Glomerular endothelial cell (primary cell): ENCODE measurements at places on chromosomes 6 and 20. TPM values are rescaled to one million over a fixed set of nuclear protein-coding genes. Genes with fewer than 3 reads are reported as not detected.

PPP1R11 gene
- total RNA-seq = 34.8 and 37.4 TPM in 2 replicates

MMUT gene
- 8.2 and 9.0 TPM in 2 replicates for total RNA-seq

HAO1 gene
- total RNA-seq = not detected in 2 replicates

RPS18 gene
- 2,187 and 4,134 TPM in 2 replicates for total RNA-seq

GRCh38 chr6:22884456-22884855, 315.1 kb downstream of the HDGFL1 start:
- DNase-seq = peak; percentile 85

DNA sequence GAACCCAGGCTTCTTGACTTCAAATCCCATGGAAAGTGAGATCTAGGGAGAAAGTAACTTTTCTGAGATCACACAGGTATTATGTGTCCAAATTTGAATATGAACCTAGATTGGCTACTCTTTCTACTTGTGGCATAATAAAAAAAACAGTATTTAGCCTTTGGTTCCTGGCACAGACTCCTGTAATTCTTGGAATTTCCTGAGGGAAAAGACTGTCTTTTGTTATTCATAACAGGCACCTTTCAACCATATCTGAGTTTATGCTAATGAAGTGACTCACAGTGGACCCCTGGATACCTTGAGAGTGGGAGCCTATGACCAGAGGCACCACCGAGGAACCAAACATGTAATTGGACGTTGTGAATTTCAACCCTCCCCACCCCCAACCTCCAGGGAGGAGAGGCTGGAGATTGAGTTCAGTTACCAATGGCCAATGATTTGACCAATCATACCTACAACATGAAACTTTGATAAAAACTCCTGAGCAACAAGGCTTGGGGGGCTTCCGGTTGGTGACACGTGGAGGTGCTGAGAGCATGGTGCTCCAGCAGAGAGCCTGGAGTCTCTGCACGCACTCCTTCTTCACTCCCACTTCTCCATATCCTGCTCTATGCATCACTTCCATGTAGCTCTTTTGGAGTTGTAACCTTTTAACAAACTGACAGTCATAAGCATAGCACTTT, 48.8 kb downstream of the LAMA4 start:
- DNase-seq = peak; percentile 87

DNA sequence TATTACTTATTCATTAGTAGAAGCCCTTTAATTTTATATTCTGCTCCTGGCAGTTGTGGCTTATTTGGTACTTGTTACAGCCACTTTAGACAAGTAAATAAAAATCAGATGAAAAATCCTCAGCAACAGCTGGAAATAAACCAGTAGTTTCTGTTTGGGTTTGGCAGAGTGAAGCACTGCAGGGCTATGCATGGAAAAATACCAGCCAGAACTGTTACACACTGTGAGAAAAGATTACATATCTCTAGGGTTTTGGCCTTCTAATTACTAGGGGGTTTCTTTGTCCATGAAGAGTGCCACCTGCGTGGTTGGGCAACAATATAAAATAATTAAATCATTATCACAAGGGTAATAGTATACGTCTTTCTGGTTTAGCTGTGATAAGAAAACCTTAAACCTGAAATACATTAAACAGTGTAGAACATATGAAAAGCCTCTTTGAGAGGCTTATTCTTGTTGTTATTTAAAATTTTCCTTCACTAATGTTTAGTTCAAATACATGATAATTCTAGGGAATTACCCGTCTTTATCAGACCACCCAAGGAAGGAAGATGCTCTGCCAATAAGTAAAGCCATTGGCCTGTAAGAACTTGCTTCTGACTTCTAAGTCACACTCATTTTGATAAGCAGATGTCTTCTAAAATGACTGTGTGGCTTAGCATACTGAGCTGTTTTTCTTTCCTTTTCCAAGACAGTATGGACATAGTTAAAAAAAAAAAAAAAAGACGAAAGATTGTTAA, 320.0 kb upstream of the FLRT3 start:
- DNase-seq = no peak

GRCh38 chr6:13485923-13486562, 1.4 kb downstream of the GFOD1 start:
- DNase-seq = no peak

- DNase-seq = no peak
These were observed 470.4 kb upstream of the EPHA7 start for GRCh38 chr6:93889713-93890112.

- no peak for DNase-seq
These were observed 45.5 kb upstream of the NXT1 start for GRCh38 chr20:23305098-23305497.

DNA sequence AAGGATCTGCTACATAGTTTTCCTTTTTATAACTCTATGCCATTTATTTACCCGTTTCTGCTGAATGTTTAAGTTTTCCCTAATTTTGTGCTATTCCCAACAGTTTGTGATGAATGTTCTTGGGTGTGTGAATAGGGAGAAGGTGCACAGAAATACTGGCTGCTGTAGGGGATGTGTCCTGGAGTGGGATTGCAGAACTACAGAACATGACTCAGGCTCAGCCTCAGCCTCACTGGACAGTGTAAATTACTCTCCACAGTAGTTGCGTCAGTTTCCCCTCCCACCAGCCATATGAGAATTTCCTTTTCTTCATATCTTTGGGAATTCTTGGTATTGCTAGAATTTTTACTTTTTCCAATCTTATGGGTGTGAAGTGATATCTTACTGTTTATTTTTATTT, 57.0 kb downstream of the SLX4IP start:
- DNase-seq = no peak

DNA sequence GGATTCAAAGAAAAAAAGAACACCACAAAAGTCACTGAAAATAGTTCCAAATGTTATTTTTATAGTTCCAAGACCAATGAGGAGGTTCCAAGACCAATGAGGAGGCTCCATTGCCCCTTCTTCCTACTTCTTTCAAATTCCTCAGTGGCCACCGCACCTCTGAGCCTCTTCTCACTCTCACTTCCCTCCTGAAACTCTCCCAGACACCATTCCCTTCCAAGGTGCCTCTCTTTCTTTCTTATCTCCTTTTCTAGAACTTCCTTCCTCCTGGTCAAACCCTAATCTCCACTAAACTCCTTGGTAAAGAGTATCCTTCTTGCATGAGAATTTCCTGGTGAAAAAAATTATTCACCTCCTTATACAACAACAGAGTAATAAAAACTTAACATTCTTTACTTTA, 20.4 kb upstream of the MCUR1 start:
- no peak for DNase-seq

DNA sequence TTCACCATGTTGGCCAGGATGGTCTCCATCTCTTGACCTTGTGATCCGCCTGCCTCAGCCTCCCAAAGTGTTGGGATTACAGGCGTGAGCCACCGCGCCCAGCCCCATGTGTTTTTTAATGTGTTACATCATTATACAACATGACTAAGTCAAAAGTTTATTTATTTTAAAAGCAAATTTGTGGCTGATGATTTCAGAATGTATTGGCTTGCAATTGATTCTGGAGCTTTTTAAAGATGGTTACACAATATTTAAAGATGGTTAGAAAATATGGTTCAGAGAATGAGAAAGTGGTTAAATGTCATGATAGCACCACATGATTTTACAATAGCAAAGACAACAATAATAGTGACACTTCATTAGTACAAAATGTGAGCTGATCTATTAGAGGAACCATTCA, 80.5 kb downstream of the SASH1 start:
- DNase-seq = no peak
